ENCODE measurements at places on chromosomes 12 and 14.

DNA sequence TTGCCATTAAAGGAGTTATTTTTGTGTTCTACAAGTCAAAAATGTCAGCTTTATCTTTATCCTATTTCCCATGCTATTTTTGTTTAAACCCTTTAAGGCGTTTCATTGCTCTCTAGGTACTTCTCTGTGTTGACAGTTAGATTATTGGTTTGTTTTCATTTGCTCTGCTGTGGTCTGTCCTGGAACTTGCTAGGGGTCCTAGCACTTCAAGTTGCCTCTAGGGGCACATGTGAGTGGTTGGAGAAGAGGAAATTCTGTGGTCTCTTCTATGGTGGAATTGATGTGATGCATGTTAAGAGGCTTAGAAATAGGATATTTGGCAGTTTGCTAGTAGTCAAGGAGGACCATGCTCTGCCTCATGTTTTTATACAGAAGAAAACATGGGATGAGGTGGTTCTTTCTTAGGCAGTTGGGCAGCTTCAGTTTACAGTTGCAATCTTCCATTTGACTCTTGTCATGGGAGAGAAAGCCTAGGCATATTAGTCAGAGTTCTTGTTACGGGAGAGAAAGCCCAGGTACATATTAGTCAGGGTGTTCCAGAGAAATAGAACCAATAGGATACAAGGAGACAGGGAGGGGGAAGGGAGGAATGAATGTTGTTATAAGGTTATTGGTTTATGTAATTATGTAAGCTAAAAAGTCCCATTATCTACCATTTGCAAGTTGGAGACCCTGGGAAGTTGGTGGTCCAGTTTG lies 14.4 kb downstream of the TTLL5 start:
- DNase-seq = no peak

- DNase-seq = peak; percentile 28
Measured at GRCh38 chr14:93332397-93332852, 411 bp downstream of the BTBD7 start.

DNA sequence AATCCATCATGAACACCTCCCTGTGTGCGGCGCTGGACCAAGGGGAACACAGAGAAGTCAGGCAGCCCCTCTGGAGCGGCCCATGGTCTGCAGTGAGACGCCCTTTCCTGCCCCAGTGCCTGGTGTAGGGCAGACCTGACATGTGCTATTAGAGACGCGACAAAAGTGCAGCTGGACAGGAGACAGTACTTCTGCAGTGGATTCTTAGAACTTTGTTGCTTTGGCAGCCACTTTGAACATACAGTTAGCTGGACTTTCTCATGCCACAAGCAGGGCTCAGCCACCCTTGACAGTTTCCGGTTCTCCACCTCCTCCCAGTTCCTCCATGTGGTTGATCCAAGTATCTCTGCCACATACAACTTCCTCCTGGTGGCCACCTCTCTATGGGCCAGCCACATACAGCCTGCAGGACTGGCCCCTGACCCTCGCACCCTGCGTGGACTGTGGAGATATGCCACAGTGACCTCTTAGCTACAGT lies 45.9 kb downstream of the LGMN start:
- no peak for DNase-seq

DNA sequence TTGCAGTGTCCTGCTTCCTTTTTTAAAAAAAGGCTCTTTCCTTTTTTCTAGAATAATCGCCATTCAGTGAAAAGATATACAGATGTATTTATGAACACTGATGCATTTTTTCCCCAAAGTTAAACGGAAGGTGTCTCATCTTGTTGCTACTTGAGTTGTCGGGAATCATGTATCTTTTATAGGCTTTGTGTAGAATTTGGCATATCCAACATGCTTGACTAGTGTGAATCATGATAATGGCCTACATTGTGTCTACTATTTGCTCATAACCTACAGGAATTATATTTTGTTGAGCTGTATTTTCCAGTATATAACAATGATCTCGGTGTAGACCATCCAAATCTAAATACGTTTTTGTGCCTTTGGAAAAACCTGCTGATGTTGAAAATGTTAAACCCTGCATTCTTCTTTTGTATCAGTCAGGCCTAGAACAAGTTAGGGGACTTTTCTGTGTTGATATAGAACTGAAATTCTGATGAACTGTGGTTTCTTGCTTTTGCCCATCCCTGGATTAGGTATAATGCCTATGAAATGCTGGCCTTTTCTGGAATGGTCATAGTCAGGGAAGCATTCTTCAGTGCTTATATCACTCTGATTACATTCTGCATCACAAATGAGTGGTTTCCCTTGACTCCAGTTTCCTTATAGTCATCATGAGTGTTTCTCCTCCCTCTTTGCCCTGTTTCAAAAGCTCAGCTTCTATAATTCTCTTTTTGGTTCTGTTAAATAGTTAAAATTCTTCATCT lies 10.8 kb downstream of the BMAL2 start:
- peak; percentile 97 for DNase-seq

GRCh38 chr12:103109861-103110260 lies 152.4 kb downstream of the ASCL1 start:
- DNase-seq = no peak

GRCh38 chr12:124514996-124515932 lies 52.1 kb downstream of the NCOR2 start:
- no peak for DNase-seq

DNA sequence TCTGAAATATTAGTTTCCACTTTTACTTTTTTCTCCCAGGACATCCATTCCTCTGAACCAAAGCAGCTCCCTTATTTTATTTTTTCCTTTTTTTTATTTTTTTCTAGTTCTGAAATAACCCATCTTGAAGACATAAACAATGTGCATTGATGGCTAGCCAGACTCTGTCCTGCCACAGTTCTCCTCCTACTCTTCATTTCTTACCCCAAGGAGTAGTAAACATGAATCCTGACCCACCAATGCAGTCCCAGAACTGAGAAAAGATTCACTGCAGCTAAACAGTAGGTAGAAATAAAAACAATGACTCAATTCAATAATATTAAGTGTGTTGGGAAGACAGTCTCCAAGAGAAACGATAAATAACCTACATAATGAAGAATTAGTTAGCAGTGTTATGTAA lies 65.7 kb upstream of the NOVA1 start:
- DNase-seq = no peak

GRCh38 chr14:24426912-24427536 lies 2.4 kb downstream of the CBLN3 start:
- no peak for DNase-seq

- DNase-seq = no peak
Measured at GRCh38 chr12:44626883-44627282, 249.2 kb downstream of the NELL2 start.

DNA sequence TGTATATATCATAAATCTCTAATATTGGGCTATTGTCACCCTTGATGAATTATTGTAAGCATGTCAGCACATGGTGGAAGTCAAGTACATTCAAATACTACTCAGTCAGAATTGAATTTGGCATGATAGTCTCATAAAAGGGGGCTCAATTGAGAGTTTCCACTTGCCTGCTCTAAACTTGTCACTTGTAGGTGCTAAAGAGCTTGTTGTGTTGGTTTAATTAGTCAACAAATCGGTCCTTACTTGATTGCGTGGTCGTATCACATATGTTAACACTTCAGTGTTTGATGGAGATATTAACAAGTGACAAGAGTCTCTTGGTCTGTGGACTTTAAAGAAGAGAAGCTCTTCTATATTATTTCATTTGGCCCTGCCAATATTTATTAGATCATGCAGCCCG lies 81.1 kb downstream of the NKX2-1 start:
- DNase-seq = no peak

- DNase-seq = no peak
Measured at GRCh38 chr12:112401903-112402498, 7.4 kb downstream of the RPL6 start.

GRCh38 chr14:61438860-61439765 lies 117.7 kb downstream of the PRKCH start:
- peak; percentile 34 for DNase-seq

- DNase-seq = no peak
Measured at GRCh38 chr12:88932457-88932856, 352.2 kb upstream of the KITLG start.

DNA sequence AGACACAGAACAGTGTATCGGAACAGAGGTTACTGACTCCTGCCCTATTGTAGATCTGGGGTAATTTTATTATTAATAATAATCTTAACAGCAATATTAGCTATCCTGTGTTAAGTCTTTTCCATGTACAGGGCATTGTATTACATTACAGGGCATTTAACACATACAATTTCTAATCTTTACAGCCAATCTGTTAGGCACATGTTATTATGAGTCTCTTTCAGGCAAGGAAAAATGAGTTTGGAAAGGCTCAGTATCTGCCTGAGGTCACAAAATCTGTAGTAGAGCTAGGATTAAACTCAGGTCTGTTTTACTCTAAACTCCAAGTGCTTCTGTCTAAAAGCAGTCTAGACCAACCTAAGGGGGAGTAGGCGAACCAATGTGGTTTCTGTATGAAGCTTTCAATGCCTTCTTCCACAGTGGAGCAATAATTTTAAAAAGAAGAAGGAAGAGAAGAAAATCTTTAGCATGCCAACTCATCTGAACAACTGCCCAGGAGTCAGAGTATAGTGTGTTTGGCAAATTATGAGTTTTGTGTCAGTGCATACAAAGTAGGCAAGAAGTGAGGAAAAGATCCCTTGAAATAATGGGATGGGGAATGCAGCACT lies 192.6 kb downstream of the CHST11 start:
- DNase-seq = no peak

DNA sequence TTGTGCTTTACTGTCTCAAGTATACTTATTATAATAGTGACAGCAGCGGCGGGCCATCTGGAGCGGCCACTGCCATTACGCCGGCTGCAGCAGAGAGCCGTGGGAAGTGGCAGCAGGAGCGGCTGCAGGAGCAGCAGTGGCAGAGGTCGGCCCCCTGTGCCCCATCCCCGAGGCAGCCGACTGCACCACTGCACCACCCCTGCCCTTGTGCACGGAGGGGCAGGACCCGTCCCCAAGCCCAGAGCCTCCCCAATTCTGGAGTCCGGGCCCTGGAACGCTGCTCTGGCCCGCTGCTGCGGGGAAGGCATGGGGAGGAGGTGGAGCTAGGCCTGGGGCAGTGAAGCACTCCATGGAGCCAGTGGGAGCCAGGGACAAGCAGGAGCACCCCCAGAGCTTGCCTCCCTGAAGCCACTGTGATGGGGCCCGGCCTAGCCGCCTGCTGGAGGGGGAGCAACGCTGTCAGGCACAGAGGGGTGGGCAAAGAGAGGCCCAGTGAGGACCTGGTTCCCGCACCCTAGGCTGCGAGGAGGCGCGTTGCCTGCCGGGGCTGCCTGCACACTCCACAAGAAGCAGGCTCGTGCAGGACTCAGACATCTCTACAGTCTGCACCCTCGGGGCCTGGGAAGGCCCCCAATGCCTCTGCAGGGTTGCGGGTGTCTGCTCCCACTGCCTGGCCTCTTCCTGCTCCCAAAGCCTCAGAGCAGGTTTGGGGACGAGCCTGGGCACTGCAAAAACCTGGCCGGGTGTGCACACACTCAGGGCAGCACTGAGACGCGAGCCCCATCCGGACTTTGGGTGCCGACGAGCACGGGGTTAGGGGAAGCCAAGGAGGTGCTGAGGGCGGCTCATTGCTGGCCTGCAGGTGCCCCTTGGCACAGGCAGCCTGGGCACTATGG lies 74.2 kb upstream of the RASSF8 start:
- no peak for DNase-seq

GRCh38 chr12:63967358-63968145 lies 123.1 kb downstream of the SRGAP1 start:
- peak; percentile 78 for DNase-seq

DNA sequence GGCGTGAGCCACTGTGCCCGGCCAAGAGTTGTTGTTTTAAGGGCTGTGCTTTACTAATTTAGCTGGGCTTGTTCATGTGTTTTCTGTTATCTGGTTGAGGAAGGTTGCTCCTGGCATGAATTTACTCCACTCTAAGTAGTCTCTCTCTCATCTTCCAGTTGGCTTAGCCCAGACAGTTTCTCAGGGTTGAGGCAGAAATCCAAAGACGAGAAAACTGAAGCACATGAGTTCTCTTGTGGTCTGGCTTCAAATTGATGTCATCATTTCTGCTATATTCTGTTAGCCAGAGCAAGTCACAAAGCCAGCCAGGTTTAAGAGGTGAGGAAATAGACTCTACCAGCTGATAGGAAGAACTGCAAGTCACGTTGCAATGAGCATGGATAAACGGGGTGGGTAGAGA lies 57.9 kb downstream of the E2F7 start:
- peak; percentile 9 for DNase-seq

GRCh38 chr14:68173227-68173972 lies 353.8 kb downstream of the RAD51B start:
- peak; percentile 44 for DNase-seq

GRCh38 chr12:130184404-130185090 lies 22.3 kb downstream of the FZD10 start:
- DNase-seq = no peak

DNA sequence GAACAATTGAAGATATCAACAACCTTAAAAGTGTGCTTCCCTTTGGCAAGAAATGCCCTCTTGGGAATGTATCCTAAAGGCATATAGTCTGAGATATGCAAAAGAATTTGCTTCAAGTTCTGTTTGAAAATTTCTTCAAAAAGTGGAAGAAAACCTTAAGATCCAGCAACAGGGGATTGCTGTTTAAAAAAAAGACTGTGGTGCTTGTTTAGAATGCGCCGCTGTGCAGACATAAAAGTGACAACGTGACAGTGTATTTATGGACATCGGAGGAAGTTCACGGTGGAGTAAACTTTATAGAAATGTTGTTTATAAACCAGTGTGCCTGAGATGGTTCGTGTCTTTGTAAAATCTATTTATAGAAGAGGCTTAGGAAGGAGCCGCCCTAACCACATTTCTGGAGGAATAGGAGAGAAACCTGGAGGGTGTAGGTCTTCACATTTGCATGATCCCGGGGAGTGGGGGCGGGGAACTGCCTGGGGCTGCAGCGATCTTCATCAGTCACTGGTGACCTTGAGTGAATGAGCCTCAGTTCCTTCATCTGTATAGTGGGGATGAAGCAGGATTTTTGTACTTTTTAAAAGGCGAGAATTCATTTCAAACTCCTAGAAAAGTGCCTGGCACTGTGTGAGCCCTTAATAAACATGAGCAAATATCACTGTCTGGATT lies 27.5 kb downstream of the ADGRD1 start:
- peak; percentile 3 for DNase-seq

- no peak for DNase-seq
Measured at GRCh38 chr12:80261403-80261802, 162.1 kb downstream of the OTOGL start.

- DNase-seq = no peak
Measured at GRCh38 chr14:34220921-34221320, 241.1 kb downstream of the SPTSSA start.

- no peak for DNase-seq
Measured at GRCh38 chr14:31677052-31677451, 115.8 kb downstream of the NUBPL start.

DNA sequence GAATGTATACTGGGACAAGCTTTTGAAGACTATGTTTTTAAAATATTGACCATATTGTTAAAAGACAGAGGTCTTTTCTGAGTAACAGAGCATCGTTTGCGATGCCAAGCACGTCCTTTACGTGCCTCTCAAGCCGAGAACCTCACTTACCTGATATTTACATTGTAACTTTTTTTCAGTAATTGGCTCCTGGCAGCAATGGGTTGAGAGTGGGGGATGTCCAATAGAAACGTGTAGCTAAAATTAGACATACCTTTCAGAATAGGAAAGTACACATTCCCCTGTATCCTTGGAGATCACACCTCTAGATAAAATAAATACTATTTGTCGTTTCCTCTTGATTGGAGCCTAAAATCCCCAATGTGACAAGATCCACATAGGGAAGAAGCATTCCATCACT lies 222.2 kb upstream of the RGS6 start:
- DNase-seq = no peak

GRCh38 chr12:94689002-94689645 lies 38.8 kb upstream of the TMCC3 start:
- DNase-seq = peak; percentile 80

All from fibroblast of lung (primary cell).